Psoas muscle (tissue), 8 donors: ENCODE measurements at places on chromosomes 11 and 22. TPM values are rescaled to one million over a fixed set of nuclear protein-coding genes. Genes with fewer than 3 reads are reported as not detected.
A peak's percentile ranks its signal among the peaks of the same experiment; 100 is the strongest.

- no peak overlapping the region for H3K4me3 ChIP-seq
- H3K4me1 ChIP-seq, result no peaks in the 10 kb centered on the region
- no peak for DNase-seq
Observed at GRCh38 chr11:60592601-60593000, 77.4 kb downstream of the MS4A13 start.

DNA sequence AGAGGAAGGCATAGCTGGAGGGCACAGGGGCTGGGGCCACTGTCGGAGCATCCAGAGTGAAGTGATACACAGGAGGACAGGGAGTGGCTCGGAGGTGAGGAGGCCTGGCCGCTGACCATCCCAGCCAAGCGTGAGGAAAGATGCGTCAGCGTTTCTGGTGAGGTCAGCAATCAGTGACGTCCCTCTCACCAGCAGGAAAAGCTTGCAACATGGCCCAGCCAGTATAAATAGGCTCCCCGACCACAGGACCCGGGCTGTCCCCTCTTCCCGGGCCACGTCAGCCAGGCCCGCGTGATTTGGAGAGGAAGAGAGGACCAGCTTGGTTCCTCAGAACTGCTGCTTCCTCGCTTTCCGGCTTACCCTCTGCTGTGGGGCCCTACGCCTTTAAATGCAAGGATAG is 4.2 kb upstream of the OSM start:
- peak; percentile 66 for DNase-seq
- no peaks in the 10 kb centered on the region for H3K4me1 ChIP-seq
- no peak overlapping the region for H3K27ac ChIP-seq
- no peaks in the 10 kb centered on the region for H3K36me3 ChIP-seq
- no peaks in the 10 kb centered on the region for H3K27me3 ChIP-seq

The SPON1 gene
- total RNA-seq, result 1.4 TPM

GRCh38 chr11:116731097-116731761 is 41.6 kb downstream of the BUD13 start:
- H3K4me3 ChIP-seq, result peak overlapping the region; percentile 11
- no peak overlapping the region for H3K27ac ChIP-seq
- no peaks in the 10 kb centered on the region for H3K36me3 ChIP-seq
- peaks cover 13% of the 10 kb centered on the region for H3K4me1 ChIP-seq
- DNase-seq, result no peak
- no peaks in the 10 kb centered on the region for H3K27me3 ChIP-seq

DNA sequence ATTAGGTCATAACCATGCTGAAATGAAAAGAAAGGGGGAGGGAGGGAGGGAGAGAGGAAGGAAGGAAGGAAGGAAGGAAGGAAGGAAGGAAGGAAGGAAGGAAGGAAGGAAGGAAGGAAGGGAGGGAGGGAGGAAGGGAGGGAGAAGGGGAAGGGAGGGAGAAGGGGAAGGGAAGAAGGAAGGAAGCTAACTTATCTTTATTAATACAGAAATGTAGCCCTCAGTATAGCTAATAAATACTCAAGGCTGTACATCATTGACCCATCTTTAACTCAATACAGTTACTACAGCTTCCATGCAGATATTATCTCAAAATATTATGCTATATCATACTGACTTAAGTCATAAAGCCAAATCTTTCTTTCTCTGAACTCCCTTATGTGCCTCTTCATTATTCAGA is 17.4 kb upstream of the SOX6 start:
- no peak overlapping the region for H3K27ac ChIP-seq
- no peaks in the 10 kb centered on the region for H3K27me3 ChIP-seq
- no peak overlapping the region for H3K4me3 ChIP-seq
- no peak for DNase-seq
- no peaks in the 10 kb centered on the region for H3K36me3 ChIP-seq

DNA sequence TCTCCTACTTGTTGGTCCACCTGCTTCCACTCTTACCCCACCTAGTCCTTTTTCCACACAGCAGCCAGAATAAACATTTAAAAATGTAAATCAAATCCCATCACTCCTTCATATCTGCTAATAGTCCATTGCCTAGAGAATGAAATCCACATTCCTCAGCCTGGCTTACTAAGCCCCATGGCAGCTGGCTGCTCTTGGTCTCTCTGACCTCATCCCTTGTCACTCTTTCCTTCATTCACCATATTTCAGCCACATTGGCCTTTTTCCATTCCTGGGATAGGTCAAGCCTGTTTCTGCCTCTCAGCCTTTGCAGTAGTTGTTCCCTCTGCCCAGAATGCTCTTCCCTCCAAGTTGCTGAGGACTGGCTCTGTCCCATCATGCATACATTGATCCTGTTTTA is 512.8 kb downstream of the INSC start:
- H3K4me1 ChIP-seq, result no peaks in the 10 kb centered on the region
- no peak overlapping the region for H3K4me3 ChIP-seq
- no peaks in the 10 kb centered on the region for H3K36me3 ChIP-seq
- no peaks in the 10 kb centered on the region for H3K27me3 ChIP-seq

The RASSF10 gene
- total RNA-seq, result 0.40 TPM

DNA sequence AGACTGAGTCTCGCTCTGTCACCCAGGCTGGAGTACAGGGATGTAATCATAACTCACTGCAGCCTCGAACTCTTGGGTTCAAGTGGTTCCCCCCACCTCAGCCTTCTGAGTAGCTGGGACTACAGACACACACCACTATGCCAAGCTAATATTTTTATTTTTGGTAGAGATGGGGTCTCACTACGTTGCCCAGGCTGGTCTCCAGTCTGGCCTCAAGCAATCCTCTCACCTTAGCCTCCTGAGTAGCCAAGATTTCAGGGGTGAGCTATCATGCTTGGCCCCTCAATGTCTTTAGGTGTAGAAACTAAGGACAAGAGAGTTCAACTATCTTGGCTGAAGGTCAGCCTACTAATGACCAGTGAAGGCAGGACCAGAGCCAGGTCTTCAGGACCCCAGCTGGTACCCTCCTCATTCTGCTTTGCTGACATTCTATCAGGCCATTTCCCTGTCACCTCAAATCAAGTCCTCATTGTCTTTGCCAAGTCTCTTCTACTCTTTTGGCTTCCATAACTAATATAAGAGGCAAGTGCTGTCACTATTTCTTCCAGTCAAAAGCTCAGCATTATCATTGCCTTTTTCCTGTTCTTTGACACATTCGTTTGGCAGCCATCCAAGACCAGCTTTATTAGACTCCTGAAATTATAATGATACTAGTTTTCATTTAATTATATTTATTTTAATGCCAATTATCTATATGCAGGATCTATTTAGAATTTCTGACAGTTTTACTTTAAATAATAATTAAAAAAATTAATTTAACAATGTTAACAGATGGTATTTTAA is 264.2 kb upstream of the PITPNB start:
- peaks cover 32% of the 10 kb centered on the region for H3K4me1 ChIP-seq
- no peaks in the 10 kb centered on the region for H3K36me3 ChIP-seq
- no peak for DNase-seq

DNA sequence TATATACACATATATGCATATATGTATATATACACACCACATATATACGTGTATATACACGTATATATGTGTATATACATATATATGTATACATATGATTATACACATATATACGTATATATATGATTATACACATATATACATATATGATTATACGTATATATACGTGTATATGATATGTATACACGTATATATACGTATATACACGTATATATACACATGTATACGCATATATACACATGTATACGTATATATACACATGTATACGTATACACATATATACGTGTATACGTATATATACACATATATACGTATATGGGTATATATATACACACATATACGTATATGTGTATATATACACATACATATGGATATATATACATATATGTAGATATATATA is 62.1 kb upstream of the HMGXB4 start:
- H3K27me3 ChIP-seq, result no peaks in the 10 kb centered on the region
- no peak for DNase-seq
- no peak overlapping the region for H3K4me3 ChIP-seq
- no peaks in the 10 kb centered on the region for H3K36me3 ChIP-seq

DNA sequence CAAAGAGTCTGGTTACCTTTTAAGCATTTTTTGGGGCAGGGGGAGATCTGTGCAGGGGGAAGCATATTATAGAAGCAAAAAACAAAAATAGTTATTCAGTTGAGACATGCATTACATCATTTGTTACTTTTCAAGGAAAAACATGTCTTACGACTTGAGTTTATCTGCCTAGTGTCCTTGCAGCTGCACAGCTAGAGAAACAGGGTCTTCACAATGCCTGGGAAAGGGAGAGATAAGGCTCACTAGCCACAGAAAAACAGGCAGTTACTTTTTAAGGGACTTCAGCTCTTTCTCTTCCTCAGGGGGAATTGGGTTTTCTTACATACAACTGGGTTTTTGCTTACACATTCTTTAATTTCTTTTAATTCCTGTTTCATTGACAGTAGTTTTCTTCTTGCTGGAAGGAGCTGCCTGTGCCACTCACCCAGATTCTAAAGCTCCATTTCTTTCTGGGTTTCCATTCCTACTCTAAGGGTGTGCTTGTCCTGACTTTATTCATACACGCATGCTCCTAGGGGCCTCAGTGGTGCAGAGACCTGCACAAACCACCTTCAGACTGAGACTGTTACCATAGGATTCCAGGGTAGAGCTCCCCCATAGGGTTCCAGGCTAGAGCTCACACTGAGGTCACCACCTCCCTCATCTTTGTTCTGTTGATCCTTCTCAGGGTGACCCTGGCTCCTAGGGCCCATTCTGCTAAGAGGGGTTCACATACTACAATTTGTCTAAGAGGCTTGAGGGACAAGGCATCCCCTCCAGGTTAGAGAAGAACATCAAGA is 14.7 kb upstream of the UBQLNL start:
- H3K4me1 ChIP-seq, result no peaks in the 10 kb centered on the region
- H3K27ac ChIP-seq, result no peak overlapping the region
- no peak for DNase-seq

DNA sequence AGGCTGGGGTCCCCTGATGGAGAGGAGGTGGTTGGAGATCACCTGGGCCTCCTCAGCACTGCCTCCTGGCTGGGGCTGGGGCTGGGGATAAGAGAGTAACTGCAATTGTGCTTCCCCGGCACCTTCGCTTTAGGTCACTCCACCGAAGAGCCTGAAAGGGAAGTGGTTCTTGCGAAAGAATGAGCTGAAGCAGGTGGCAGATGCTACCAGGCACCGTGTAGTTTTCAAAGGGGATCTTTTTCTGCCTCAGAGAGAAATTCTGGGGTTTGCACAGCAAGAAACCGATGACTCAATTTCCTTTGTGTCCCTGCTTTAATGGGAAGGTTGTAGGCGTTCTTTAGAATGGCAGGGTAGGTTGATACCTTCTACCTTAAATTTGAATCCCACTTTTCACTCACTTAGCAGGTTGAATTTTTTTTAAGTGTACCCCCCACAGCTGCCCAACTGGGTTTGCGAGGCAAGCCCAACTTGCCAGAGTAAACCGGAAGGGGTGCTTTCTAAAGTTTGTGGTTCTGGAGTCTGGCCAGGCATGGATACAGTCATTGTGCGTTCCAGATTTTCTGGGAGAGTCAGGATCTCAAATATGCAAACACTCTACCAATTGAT is 5.3 kb downstream of the CD44 start:
- no peaks in the 10 kb centered on the region for H3K27me3 ChIP-seq
- DNase-seq, result no peak
- no peaks in the 10 kb centered on the region for H3K36me3 ChIP-seq

The USP2 gene
- 210 TPM for total RNA-seq
